NCI-H1417 treated with DMSO at 0.1 percent for 48 hours (cell line): ENCODE measurements at places on chromosomes 13 and 19.

GRCh38 chr13:75426421-75426820 lies 55.5 kb downstream of the TBC1D4 start:
- no peak for DNase-seq

GRCh38 chr13:96816261-96816660 lies 178.0 kb downstream of the OXGR1 start:
- DNase-seq, result no peak

DNA sequence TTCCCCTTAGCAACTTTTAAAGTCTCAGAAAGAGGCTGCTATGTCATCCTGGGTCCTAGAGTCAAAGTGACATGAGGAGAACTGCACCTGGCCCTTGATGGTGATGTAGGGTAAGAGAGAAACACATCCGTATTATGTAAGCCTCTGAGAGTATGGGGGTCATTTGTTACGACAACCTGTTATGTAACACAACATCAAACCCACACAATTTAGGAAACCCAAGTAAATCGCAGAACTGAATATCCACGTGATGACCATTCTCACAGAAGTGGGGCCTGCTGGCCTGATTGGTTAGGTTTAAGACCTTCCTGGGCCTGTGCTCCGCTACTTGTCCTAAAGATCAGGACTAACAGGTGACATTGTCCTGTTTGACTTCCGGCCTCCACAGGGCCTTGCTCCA lies 15.3 kb upstream of the B3GLCT start:
- DNase-seq, result no peak

DNA sequence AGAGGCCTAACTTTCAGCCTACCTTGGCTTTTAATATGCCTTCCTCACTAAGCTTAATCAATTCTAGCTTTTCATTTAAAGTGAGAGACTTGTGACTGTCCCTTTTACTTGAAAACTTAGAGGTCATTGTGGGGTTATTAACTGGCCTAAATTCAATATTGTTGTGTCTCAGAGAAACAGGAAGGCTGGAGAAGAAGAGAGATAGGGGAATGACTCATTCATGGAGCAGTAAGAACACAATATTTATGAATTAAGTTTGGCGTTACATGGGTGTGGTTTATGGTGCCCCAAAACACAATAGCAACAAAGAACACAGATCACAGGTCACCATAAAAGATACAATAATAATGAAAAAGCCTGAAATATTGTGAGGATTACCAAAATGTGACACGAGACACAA lies 612.1 kb downstream of the TBC1D4 start:
- DNase-seq, result no peak

GRCh38 chr13:79481685-79482052 lies 714 bp downstream of the NDFIP2 start:
- DNase-seq, result no peak

DNA sequence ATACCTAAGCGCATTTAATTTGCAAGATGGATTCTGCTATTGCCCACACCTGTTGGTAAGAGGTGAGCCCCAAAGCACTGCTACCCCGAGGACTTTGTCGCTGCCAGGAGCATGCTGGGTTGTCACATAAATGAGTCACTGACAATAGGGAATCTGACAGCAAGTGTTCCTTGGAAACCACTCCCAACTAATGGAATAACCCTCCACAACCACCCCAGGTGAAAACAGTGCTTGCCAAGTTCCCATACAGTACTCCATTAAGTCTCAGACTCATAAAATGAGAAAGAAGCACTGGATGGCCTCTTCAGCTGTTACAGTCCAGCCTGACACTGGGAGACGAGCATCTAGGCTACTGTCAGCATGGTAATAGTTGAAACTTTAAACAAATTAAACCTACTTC lies 108.6 kb downstream of the EFNB2 start:
- no peak for DNase-seq

DNA sequence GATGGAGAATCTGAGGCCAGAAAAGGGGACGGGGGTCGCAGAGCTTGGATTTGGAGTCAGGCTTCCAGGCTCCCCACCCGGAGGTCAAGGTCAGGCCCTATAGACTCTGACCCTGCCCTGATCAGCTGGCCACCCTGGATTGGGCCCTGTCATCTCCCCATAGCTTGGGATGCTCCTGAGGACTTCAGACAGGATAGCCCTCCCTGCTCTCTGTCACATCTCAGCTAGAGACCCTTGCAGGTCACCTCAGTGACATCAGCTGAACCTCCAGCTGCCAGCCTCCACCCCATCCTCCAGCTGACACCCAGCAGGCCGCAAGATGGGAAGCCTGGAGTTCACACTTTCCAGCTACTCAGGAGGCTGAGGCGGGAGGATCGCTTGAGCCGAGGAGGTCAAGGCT lies 2.8 kb upstream of the TPM4 start:
- no peak for DNase-seq

GRCh38 chr13:23921451-23921888 lies 24.2 kb upstream of the C1QTNF9B start:
- DNase-seq, result peak; percentile 2

- DNase-seq, result no peak
Measured at GRCh38 chr19:14915116-14915515, 26.2 kb upstream of the OR7C2 start.

- no peak for DNase-seq
Measured at GRCh38 chr19:51737924-51738323, 13.8 kb downstream of the FPR1 start.

GRCh38 chr13:21402586-21403307 lies 56.4 kb downstream of the ZDHHC20 start:
- no peak for DNase-seq

DNA sequence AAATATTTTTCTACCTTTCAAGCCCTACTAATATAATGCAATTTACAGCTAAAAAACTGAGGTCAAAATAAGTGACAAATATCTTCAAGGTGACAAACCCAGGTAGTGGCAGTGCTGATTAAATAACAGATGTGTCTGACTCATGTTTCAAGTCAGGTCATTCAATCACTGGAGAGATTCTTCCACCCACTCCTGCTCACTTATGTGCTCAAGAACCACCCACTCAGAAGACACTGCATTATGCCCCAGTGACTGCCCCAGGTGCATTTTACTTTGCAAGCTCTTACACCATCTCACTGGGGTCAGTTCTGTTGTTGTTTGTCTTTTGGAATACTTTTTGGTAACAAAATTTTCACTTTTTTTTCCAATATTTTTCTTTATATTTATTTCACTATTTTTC lies 2.2 kb downstream of the ZNF100 start:
- no peak for DNase-seq

GRCh38 chr19:5172859-5173630 lies 167.6 kb downstream of the PTPRS start:
- no peak for DNase-seq

DNA sequence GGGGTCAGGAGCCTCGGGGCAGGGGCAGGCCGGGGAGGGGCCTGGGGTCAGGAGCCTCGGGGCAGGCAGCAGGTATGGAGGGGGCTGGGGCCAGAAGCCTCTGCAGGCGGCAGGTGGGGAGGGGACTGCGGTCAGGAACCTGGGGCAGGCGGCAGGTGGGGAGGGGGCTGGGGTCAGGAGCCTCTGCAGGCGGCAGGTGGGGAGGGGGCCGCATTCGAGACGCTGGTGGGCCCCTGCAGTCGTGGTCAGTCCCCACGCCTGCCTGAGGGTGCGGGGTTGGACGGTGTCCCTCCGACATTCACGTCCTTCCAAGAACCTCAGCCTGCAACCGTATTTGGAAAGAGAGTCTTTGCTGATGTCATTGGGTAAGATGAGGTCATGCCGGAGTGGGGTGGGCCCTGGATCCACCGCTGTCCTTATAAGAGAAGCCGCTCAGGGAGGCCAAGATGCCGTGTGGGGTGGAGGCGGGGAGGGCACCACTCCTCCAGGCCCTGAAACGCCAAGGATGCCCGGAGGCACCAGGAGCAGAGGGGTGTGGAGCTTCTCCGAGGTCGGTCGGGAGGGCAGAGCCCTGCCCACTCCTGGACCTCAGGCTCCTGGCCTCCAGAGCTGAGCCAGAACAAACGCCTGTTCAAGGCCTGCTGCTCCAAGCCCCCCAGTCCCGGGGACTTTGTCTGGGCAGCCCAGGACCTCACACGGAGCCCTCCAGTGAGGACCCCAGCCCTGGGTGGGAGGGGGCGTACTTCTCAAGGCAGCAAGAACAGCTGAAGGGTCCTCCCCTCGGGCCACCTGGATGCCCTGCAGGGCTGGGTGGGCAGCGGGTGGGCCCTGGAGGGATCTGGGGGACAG lies 30.1 kb downstream of the PIP5K1C start:
- DNase-seq, result no peak

DNA sequence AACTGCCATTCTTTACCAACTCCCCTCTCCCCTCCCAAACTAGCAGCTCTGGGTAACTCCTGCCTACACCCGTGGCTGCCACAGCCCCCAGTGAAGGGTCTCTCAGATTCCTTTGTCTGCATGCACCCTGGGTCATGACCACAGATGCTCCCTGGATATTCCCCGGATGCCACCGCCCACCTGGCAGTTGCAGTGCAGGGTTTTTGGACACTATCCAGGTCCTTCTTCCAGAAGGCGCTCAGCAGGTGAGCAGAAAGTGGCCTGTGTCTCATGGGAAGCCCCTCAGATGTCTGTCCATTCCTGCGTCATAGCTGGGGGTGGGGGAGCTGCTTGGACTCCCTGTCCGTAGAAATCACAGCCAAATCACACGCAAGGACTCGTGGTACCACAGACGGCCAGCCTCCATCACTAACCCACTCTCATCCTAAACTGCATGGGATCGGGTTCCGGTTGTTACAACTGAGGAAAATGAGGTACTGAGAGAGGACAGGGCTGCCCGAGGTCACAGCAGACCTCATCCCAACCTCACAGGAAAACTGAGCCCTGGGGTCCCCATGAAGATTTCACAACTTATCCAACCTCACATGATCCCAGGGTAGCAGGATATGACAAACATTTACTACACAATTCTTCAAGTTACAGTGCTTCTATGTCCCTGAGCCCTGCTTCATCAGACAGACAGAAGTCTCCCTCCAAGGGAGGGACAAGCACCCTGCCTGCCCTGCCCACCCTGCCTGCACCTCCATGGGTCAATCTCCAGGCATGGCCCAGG lies 38.6 kb downstream of the ELL start:
- no peak for DNase-seq

DNA sequence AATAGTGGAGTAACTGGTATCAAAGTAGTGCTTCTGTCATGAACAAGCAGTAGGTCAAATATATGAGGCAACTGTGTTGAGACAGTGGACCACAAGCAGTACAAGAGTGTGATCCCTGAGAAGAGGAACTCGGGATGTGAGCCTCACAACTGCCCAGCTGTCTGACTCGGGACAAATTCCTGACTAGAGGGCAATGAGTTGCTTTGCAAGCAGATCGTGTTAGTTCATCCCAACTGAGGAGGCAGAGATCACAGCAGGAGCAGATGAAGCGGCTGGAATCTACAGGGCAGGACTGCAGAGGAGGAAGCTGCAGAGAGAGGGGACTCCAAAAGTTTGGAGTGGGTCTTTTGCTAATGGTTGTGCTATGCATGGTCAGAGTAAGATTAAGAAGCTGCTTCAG lies 741.1 kb downstream of the DIAPH3 start:
- no peak for DNase-seq
